ENCODE measurements at places on chromosomes 7 and 10. TPM values are rescaled to one million over a fixed set of nuclear protein-coding genes. Genes with fewer than 3 reads are reported as not detected.

The TMEM60 gene
- 15.7 TPM for total RNA-seq

The IL6 gene
- not detected for total RNA-seq

The PRSS37 gene
- not detected for total RNA-seq

The TMEM176A gene
- total RNA-seq, result 6.5 TPM

The FAM237B gene
- total RNA-seq, result not detected
